ENCODE measurements at places on chromosomes 1 and 21.
A peak's percentile ranks its signal among the peaks of the same experiment; 100 is the strongest.

GRCh38 chr1:239899747-239900146, 191.9 kb upstream of the FMN2 start:
- no peak for DNase-seq

- no peak for DNase-seq
These were observed 139.2 kb downstream of the CLIC6 start for GRCh38 chr21:34807881-34808568.

- DNase-seq = no peak
These were observed 37.2 kb downstream of the DSCAM start for GRCh38 chr21:40809673-40810197.

DNA sequence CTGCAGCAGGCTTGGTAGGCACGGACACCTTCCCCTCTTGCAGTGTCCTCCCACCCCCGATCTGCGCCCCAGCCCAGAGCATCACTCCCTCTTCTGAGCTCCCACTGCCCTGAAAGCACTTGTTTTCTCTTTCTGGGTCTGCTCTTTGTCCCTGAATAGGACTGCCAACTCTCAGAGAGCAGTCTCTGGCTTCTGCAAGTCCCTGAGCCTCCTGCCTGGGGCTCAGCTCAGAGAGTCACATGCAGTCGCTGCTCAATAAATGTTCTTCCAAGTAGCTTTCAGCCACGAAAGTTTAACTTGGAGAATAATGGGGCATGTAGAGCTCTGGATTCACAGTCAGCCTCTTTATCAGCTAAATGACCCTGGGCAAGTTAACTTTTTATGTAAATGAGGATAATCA, 205.6 kb downstream of the HIVEP3 start:
- no peak for DNase-seq

GRCh38 chr1:44674113-44675000, at the start of the genes ARMH1 and TMEM53:
TSS of gene ARMH1 (plus strand) at chr1:44674714. CDS start at chr1:44689698, 14,984 bp downstream.
TSS of gene TMEM53 (minus strand) at chr1:44674481. CDS start at chr1:44674391, 90 bp downstream.
- DNase-seq = peak; percentile 100

- DNase-seq = no peak
These were observed 33.8 kb upstream of the EYA3 start for GRCh38 chr1:28122183-28122582.

GRCh38 chr1:245999697-246000637, 507.1 kb downstream of the SMYD3 start:
- DNase-seq = no peak

GRCh38 chr1:113681596-113682337, 77.5 kb downstream of the PHTF1 start:
- no peak for DNase-seq

Measured in NCI-H774 (cell line).